Fibroblast of lung (primary cell): ENCODE measurements at places on chromosomes 16 and 17. TPM values are rescaled to one million over a fixed set of nuclear protein-coding genes. Genes with fewer than 3 reads are reported as not detected.
A peak's percentile ranks its signal among the peaks of the same experiment; 100 is the strongest.

Gene C17orf100
- 0.26 and 0.33 TPM in 2 replicates for total RNA-seq

Gene PYDC1
- not detected in 2 replicates for total RNA-seq

Gene NEUROD2
- not detected in 2 replicates for total RNA-seq

Gene TIMP2
- 88.9 and 155 TPM in 2 replicates for total RNA-seq

Gene AXIN2
- 1.8 and 2.1 TPM in 2 replicates for total RNA-seq

Gene KRT33B
- not detected in 2 replicates for total RNA-seq

DNA sequence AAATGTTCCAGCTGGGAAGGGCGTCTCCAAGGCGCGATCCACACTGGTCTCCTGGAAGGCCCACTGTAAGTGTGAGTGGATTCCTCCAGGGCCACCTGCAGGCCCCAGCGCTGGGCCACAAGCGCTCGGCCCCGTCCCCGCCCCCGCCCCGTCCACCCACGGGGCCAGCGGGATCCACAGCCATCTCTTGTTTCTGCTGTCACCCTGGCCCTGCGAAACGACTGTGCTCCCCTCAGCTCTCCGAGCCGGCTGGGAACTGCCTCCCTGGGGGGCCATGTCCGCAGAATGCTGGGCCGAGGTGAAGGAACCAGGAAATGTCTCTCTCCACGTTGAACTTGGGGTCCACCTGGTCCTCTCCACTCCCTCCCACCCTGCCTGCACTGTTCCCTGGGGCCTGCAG, 1955.2 kb downstream of the TP53TG3F start:
- DNase-seq = no peak

GRCh38 chr16:10828851-10829366, 10.3 kb upstream of the TVP23A start:
- DNase-seq = peak; percentile 86

- no peak for DNase-seq
Observed at GRCh38 chr16:30961384-30961783, 3.8 kb downstream of the SETD1A start.

GRCh38 chr16:53053967-53054669, 673 bp upstream of the CHD9 start:
- DNase-seq = peak; percentile 25

GRCh38 chr16:65833171-65833871, 533.2 kb upstream of the CDH5 start:
- peak; percentile 84 for DNase-seq

- no peak for DNase-seq
Observed at GRCh38 chr16:5581908-5582307, 484.3 kb upstream of the EEF2KMT start.

- DNase-seq = no peak
Observed at GRCh38 chr17:31404028-31404949, 12.8 kb downstream of the RAB11FIP4 start.

GRCh38 chr16:71467810-71468209, 5.8 kb upstream of the ZNF23 start:
- DNase-seq = peak; percentile 20

DNA sequence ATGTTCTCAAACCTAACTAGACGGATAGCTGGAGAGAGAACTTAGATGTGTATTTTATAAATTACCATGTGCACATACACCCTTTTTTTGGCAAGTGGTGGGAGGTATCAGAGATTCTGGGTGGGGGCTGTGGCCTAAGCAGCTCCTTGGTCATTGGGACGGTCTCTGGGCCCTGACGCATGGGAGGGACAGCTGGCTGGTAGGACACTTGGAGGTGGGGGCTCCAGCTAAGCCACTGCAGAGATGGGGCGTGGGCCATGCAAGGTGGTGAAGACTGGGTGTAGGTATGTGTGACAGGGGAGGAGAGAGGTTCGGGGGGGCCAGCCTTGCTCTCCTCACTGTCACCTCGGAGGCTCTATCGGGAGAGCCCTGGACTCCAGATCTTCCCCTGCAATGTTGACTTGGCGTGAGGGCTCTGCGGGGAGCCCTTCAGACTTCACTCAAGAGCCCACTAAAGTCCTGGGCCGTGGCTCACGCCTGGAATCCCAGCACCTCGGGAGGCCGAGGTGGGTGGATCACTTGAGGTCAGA, 17.1 kb downstream of the C1QTNF1 start:
- DNase-seq = no peak

GRCh38 chr16:58035356-58036170, 10.0 kb downstream of the MMP15 start:
- no peak for DNase-seq

DNA sequence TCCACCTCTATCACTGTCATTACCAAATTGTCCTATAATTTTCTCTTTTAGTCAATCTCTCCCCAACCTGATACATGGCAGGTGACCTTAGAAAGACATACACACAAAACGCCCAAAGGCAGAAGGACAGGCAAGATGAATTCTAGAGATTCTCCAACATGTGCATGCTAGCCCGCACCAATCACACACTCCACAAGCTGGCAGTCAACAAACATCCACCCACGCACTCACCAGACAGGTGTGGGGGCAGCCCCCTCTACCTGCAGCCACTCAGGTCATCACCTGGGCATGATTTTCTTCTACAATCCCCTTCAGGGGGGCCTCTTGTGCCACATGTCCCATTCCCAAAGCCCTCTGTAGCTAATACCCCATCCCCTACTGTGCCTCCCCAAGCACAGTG, 9.5 kb downstream of the MPP2 start:
- no peak for DNase-seq

DNA sequence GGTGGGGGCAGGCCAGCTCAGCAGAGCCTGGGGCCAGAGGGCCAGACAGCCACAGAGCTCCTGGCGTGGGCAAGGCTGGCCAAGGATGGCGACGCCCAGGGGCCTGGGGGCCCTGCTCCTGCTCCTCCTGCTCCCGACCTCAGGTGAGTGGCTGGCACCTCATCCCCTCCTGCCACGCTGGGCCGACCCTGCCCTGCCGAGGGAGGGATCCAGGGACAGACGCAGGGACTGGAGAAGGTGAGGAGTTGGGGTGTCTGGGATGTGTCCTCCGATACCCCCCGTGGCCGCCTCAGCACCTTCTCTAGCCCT, at the start of gene ADGRG3:
TSS of gene ADGRG3 (plus strand) at position 44 of the 309 bp plus-strand sequence. CDS start at position 86, 42 bp downstream.
- DNase-seq = no peak

- no peak for DNase-seq
Observed at GRCh38 chr16:6969594-6969993, 363.1 kb upstream of the RBFOX1 start.

- peak; percentile 57 for DNase-seq
Observed at GRCh38 chr17:56779898-56780777, 53.6 kb downstream of the C17orf67 start.

DNA sequence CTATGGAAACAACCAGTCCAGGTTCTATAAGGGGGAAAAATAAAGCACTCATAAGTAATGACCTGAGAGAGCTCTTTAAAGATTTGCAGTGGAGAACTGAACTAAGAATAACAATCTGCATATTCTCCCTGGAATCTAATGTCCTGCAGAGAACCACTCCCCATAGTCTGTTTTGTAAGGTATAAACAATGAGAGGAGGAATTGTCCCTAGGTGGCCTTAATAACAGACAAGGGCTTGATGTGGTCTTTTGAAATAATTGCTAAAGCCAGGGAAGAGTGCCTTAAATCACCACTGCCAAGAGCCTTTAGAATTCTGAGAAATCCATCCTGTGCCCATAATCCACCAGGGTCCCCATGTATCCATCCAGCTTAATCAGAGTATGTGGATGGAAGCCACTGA, 106.3 kb downstream of the CDH11 start:
- no peak for DNase-seq

GRCh38 chr16:88835383-88835782, 21.4 kb downstream of the GALNS start:
- peak; percentile 24 for DNase-seq

DNA sequence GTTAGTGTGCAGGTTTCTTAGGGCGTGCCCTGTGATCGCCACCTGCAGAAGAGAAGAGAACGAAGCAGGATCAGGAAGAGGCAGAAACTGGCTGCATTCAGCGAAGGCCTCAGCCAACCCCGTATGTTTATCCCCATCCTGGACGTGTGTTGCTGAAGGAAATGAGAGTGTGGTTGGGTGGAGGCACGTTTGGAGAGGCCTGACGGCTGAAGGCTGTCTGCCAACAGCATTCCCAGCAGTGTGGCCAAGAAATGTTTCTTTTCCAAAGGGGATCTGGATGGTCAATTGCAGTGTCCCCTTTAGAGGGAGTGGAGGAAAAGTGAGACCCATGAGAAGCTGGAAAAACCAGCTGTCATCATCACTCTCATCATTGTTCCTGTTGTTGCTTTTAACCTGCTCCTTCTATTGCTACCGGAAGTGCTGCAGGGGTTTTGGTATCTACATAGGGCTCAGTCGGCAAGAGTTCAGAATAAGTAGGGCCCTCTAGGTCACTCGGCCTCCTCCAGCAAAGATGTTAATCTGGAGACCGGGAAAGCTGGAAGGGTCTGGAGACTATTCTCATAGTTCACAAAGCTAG, 46.5 kb upstream of the SLC47A1 start:
- DNase-seq = peak; percentile 58

DNA sequence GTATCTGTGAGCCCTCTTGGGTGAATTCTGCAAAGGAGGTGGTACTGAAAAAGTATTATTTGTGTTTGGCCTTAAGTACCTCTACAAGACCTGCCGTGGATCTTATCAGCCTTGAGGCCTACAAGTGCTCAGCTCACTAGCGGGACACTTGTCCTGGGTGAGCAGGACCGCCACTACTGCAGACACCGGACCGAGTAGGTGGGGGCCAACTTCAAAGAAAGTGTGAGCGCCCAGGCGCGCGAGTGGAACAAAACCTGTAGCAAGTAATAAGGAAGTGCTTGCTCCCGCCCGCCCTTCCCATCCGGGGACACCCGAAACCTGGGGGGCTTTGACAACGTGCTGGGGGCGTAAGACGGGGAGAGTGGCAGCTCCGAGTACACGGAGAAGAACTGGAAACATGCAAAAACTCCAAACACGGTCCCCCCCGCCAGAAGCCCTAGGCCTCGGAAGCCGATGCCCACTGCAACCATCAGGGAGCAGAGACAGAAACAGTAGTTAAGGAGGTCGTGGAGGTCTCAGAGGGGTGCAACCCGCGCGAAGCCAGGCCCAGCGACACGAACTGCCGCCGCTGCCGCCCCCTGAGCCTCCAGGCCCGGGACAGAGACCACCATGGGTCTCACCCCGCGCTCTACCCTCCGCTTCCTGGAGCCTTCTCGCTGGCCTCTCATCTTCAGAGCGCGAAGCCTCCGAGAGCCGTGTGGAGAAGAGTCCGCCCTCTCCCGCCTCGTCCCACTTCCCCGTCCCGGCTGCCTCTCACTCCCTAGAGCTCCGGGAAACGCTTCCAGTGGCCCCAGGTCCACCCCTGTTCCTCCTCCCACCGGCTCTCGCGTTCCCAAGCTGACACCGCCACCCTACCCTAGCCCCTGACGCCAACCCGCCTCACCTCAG, 537 bp downstream of the CNOT1 start:
- DNase-seq = peak; percentile 18
